ENCODE measurements at places on chromosomes 7 and 10. TPM values are rescaled to one million over a fixed set of nuclear protein-coding genes. Genes with fewer than 3 reads are reported as not detected.

Gene SRGN
- total RNA-seq = 344 TPM

DNA sequence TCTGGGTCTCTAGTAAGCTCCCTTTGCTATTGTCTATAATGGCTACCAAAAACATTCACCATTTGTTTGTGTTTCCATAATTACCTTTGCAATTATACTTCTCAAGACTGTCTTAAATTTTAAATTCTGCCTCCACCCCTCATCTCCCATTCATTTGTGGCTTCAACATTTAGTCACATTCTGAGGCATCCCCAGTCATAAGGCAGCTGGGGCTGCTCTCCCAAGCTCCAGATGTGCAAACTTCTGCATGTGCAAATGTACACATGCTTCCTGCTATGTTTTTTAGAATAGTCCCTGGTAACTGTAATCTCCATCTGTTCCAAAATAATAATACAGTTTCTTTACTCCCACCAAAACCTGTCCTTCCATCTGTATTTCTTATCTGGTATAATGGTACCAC lies 97.3 kb downstream of the CDK6 start:
- no peak overlapping the region for H3K27ac ChIP-seq
- H3K36me3 ChIP-seq = no peaks in the 10 kb centered on the region
- no peak for DNase-seq
- H3K4me3 ChIP-seq = no peak overlapping the region
- H3K4me1 ChIP-seq = peaks cover 48% of the 10 kb centered on the region

Gene RBP4
- 2.1 TPM for total RNA-seq

DNA sequence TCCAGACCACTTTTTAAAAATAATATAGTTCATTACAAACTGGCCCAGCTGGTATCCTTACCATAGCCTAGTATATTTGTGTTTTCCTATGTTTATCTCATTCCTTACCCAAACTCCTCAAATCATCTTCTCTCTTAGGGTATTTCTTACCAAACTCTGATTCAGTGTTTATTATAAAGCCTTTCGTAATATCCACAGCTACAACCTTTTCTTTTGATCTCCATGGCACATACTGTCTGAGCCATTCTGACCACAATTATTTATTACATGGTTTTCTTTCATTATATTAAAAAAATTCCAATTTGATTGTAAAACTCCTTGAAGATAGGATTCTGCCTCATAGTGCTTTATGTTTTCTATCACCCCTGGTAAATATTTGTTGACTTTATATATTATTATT lies 94.2 kb downstream of the LRMDA start:
- peaks cover 6% of the 10 kb centered on the region for H3K4me1 ChIP-seq
- DNase-seq = no peak
- no peak overlapping the region for H3K27ac ChIP-seq
- H3K4me3 ChIP-seq = no peak overlapping the region
- H3K36me3 ChIP-seq = no peaks in the 10 kb centered on the region

DNA sequence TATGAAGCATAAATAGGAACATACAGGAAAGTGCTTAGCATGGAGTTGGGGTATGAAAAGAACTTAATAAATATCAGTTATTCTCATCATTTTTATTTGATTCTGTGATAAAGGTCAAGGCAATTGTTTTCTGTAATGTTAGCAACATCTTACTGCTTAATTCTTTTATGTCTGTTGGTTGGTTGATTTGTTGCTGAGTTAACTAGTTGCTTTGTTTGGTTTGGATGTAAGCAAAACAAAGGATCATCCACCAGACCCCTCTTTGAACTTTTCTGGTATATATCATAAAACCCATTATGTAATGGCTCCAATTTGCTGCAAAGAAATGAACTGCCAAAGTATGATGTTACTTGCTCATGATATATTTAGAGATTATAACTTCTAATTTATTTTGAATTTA lies 44.5 kb downstream of the CH25H start:
- peaks cover 36% of the 10 kb centered on the region for H3K4me1 ChIP-seq
- DNase-seq = no peak
- H3K27ac ChIP-seq = no peak overlapping the region
- H3K27me3 ChIP-seq = no peaks in the 10 kb centered on the region

DNA sequence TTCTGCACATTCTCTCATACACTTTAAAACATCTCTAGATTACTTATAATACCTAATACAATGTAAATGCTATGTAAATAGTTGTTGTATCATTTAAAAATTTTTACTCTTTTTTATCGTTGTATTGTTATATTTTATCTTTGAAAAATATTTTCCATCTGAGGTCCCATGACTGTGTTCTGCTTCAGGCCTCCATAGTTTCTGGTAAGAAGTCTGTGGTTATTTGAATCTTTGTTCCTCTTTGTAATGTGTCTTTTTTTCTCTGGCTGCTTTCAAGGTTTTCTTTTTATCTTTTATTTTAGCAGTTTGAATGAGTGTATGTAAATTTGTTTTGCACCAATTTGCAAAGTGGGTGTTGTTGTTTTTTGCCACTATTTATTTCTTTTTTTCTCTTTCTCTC lies 263.1 kb downstream of the RPS24 start:
- H3K36me3 ChIP-seq = no peaks in the 10 kb centered on the region
- no peak for DNase-seq
- H3K27ac ChIP-seq = no peak overlapping the region
- no peaks in the 10 kb centered on the region for H3K4me1 ChIP-seq
- no peak overlapping the region for H3K4me3 ChIP-seq

DNA sequence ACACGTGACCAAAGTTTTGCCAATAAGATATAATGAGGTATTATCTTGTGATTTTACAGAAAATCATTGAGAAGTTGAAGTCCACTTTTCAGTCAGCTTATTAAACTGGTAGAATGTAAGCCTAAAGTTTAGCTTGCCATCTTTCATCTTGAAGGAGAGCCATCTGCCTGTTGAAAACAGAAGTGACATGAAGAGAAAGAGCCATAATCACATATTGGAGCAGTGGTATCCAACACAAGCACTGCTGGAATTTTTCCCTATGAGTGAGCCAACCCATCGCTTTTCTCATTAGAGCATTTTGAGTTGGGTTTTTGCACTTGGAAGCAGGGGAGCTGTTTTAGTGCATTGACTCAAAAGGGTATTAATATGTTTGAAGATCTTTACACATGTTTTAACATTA lies 117.6 kb upstream of the FERD3L start:
- H3K27ac ChIP-seq = no peak overlapping the region
- H3K4me3 ChIP-seq = no peak overlapping the region
- DNase-seq = peak; percentile 63
- H3K36me3 ChIP-seq = no peaks in the 10 kb centered on the region
- no peaks in the 10 kb centered on the region for H3K27me3 ChIP-seq

Gene MPP7
- total RNA-seq = 2.2 TPM

Data from osteoblast (primary cell).